MCF 10A (cell line): ENCODE measurements at places on chromosomes 3 and 15.

DNA sequence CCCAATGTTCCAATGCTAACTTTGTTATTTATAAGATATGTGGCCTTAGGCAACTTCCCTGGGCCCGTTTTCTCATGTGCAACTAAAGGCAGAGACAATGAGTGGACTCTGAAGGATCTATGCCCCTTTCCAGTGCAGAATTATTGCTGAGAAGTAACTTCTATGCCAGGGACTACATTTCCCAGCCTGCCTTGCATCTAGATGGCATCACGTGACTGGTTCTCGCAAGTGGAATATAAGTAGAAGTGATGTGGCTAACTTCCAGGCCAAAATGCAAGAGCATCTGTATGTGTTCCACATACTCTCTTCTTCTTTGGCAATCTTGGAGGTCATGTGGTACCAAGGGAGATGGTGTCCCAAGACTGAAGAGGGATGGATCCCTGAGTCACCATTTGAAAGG lies 674.4 kb downstream of the NTRK3 start:
- peak; percentile 14 for DNase-seq

GRCh38 chr3:56629047-56629446 lies 54.0 kb downstream of the TASOR start:
- no peak for DNase-seq

- DNase-seq: no peak
Measured at GRCh38 chr3:133211856-133212255, 173.7 kb downstream of the TMEM108 start.

DNA sequence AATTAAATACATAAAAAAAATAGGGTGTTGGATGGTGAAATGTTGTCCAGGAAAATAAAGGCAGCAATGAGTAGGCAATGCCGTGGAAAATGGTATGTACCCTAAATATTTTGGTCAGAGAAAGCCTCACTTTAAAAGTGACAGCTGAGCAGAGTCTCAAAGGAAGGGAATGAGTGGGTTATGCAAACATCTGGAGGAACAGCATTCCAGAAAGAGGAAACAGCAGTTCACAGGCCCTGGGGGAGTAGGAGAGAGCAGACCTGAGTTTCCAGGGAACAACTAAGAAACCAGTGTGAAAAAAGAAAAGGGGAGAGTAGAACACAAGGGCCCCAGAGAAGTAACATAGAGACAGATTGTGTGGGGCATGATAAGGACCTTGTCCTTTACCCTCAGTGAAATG lies 230.0 kb upstream of the CNTN3 start:
- no peak for DNase-seq

DNA sequence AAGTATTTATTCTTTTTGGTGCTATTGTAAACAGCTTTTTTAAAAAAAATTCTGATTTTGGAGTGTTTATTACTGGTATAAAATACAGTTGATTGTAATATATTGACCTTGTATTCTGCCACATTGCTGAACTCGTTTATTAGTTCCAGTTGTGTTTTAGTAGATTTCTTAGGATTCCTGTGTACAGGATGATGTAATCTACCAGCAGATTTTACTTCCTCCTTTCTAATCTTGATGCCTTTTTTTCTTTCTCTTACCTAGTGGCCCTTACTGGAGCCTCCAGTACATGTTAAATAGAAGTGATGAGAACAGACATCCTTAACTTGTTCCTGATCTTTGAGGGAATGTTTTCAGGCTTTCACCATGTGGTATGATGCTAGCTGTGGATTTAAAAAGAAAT lies 70.4 kb upstream of the KY start:
- no peak for DNase-seq

- DNase-seq: no peak
Measured at GRCh38 chr3:185764163-185764979, 60.5 kb downstream of the IGF2BP2 start.

DNA sequence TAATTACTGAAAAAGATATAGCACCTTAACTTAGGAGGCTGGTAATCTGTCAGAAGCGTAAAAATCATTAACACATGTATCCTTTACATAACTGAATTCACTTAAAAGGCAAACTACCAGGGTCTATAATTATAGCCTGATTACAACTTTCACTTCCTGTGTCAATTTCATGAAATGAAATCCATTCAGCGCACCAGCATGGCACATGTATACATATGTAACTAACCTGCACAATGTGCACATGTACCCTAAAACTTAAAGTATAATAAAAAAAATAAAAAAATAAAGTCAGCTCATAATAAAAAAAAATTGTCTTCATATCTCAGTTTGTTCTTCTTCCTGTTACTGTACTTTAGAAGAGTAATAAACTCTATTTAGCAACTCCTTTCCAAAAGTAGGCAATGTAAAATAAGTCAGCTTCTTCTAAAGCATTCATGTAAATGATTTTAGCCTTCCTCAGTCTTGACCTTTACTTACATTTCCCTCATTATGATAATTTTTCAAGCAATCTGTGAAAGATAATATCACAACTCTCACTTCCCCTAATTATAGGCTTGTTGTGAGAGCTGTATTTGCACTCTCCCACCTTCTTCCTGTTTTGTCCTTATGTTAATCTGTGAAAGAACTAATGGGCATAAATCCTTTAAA lies 50.1 kb downstream of the KBTBD8 start:
- no peak for DNase-seq
